Psoas muscle (tissue), 8 donors: ENCODE measurements at places on chromosomes 11 and 22. TPM values are rescaled to one million over a fixed set of nuclear protein-coding genes. Genes with fewer than 3 reads are reported as not detected.

PANX2 gene
- total RNA-seq, result 0.25 TPM

GRCh38 chr22:24162436-24162835 is 18.9 kb upstream of the SUSD2 start:
- no peak for DNase-seq

DNA sequence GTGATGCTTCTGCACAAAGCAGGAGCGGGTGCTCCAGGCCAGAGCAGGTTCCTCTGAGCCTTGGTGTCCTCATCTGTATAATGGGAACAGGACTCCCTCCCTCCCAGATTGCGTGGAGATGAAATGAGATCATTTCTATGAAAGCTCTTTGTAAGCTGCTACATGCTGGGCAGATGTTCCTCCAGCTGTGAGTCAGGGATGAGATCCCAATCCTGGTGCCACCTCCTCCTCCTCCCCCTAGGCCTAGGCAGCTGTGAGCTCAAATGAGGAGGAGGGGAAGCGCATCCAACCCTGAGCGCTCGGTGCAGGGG is 7.0 kb upstream of the CABP2 start:
- no peak for DNase-seq

- DNase-seq, result no peak
These were observed 25.0 kb downstream of the MN1 start for GRCh38 chr22:27776650-27776958.

- no peak for DNase-seq
These were observed 367.1 kb upstream of the PDGFD start for GRCh38 chr11:104531075-104531474.

GRCh38 chr11:12963792-12964536 is 45.2 kb upstream of the RASSF10 start:
- DNase-seq, result peak; percentile 56

GRCh38 chr11:13698132-13698531 is 29.7 kb downstream of the FAR1 start:
- no peak for DNase-seq
